ENCODE measurements at places on chromosomes 11 and 22.

GRCh38 chr11:65315204-65315865 is 669 bp downstream of the CDC42EP2 start:
- peak; percentile 87 for DNase-seq

DNA sequence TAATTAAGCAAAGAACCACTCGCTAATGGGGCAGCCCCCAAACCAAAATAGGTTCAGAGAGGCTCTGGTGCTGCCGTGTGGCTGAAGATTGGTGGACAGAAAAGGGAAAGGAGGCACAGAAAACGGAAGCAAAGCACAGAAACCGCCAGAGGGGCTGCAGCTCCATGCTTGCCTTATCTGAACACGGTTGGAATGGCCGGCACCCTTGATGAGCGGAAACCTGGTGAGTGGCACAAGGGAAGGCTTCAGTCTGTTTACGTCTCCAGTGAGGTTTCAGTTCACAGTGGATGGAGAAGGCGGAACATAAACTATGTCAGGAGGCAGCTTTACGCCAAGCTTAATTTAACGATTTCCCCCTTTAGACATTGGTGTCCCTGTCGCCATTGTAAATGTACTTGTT is 5.2 kb upstream of the PRR33 start:
- peak; percentile 56 for DNase-seq

DNA sequence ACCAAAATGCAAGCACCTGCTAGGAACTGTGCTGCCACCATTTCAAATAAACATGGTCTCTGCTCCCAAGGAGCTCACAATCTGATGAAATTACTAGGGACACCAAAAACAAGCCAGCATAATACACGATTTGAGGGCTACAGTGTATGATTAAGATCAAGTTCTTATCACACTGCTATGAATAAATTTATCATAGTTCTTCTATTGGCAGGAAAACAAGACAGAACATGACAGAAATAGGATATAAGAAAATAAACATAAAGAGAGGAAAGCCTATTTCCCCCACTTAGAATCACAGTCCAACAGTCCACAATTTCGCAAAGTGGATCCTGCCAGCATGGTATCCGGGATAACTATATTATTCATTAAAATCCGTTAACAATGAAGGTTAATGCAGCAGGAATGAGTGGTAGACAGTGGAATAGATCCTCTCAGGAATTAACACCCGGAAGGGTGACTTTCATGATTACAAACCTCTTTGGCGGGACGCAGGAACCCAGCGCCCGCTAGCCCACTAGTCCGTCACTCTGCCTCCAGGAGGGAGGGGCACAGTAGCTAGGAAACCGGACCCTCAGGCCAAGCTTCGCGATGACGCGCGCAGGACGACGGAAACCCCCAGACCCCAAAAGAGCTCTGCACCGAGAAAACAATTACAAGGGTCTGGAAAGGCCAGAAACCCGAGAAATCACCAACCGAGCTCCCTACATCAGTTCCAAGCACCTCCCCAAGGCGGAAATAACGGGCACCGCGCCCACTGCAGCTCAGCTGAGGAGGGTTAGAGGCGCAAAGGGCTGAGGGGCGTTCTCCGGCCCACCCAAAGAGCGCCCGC is 607 bp downstream of the CCDC82 start:
- peak; percentile 7 for DNase-seq

DNA sequence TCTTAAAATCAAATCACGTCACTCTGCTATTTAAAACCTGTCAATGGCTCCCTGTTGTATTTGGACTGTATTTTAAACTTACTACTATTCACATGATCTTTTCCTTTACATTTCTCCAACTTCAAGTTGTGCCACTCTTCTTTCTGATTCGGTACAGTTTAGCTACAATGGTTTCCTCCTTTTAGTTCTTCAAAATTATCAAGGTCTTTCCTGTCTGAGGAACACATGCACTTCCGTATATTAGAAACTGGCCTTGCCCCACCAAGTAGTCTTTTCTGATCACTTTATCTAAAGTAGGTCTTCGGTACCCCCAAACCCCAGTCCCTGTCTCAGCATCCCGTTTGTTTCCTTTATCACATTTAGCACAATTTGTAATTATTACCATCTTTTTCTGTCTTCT is 81.8 kb downstream of the MTMR3 start:
- DNase-seq: no peak

- no peak for DNase-seq
These were observed 153.0 kb upstream of the LRRC4C start for GRCh38 chr11:41612415-41612814.

DNA sequence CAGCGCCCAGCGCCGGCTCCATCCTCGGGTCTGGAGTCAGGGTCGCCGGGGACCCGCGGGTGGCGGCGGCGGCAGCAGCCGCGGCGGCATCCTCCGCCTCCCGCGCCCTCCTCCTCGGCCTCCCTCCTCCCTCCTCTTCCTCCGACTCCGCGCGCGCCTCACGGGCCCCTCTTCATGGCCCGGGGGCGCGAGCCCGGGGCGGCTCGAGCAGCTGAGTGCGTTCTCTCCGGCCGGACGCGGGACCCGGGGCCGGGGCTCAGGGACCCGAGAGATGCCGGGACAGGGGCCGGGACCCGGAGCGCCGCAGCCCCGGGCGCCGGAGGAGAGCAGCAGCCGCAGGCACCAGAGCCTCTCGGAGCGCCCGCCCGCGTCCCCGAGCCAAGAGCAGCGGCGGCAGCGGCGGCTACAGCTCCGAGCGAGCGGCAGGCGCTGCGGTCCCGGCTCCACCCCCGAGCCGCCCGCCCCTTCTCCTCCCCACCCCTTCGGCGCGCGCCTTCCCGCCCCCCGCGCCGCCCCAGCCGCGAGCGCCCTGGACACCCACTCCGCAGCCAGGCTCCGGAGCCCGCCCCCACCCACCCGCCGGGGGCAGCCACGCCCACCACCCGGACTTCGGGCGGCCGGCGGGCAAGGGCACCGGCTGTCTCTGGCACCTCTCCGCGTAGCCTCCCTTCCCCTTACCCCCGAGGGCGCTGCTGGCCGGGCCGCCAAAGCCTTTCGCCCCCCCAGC is at the start of gene CHST1:
CHST1 (minus strand) TSS at position 417 of the 727 bp plus-strand sequence. CDS start 14,699 bp downstream, outside the sequence.
- no peak for DNase-seq

DNA sequence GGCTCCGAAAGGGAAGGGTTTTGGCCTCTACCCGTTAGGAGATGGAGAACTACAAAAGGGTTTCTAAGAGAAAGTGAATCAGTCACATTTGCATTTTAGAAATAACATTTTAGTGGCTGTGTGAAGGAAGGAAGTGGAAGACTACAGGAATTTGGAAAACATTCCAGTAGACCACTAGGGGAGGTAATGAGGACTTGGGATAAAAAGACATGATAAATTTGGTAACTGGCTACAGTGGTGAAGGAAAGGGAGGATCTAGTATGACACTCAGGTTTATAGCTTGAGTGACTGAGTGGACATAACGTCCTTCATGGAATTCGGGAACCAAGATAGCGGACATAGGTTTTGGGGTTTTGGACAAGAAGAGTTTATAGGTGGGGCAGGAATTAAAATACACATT is 7.0 kb upstream of the RRM1 start:
- DNase-seq: no peak

DNA sequence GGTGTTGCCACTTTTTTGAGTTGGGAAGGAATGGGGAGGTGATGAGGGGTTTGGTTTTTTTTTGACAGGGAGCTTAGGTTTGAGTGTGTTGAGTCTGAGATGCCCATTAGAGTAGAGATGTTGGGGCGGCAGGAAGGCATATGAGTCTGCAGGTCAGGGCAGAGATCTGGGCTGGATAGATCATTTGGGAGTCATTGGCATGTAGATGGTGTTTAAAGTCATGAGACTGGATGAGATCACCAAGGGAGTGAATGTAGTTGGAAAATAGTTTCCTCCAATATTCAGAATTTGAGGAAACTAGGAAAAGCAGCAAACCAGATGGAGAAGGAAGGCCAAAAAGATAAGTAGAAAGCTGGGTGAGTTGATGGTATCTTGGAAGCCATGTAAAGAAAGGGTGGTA is 2.1 kb upstream of the ANAPC15 start:
- DNase-seq: no peak

- no peak for DNase-seq
These were observed 42.4 kb downstream of the GLYATL2 start for GRCh38 chr11:58801974-58802545.

DNA sequence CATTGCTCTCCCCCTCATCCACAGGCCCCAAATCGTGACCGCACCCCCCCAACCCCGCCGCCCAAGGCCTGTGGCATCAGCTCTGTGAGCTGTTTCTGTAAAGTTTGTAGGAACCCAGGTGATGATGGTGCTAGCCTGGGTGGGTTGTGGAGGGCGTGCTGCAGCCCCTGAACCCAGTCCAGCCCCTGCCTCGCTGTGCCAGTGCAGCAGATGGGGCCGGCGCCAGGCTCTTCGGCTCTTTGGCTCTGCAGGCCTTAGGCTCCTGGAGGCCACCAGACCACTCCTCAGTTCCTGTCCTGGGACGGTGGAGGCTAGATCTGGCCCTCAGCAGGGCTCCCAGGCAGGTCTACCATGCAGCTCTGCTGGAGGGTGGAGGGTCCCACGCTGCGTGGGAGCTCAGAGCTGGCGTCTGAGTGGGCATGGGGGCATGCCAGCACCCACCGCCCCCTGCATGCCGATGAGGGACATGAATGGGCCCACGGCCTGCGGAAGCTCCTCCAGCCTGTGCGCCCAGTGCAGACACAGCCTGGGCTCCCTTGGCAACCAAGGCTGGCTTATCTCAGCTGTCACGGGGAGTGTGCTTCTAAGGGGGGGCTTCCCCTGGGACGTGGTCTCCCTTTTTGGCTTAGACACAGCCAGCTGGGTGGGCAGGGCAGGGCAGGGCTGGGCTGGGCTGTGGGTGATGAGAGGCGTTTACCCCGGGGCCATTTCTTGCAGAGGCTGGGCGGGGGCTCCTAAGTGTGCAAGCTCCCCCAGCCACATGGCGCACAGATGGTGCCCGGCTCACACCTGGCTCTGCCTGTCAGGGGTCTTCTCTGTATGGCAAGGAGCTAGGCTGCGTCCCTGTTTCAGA is 1187.6 kb downstream of the BRD1 start:
- no peak for DNase-seq

DNA sequence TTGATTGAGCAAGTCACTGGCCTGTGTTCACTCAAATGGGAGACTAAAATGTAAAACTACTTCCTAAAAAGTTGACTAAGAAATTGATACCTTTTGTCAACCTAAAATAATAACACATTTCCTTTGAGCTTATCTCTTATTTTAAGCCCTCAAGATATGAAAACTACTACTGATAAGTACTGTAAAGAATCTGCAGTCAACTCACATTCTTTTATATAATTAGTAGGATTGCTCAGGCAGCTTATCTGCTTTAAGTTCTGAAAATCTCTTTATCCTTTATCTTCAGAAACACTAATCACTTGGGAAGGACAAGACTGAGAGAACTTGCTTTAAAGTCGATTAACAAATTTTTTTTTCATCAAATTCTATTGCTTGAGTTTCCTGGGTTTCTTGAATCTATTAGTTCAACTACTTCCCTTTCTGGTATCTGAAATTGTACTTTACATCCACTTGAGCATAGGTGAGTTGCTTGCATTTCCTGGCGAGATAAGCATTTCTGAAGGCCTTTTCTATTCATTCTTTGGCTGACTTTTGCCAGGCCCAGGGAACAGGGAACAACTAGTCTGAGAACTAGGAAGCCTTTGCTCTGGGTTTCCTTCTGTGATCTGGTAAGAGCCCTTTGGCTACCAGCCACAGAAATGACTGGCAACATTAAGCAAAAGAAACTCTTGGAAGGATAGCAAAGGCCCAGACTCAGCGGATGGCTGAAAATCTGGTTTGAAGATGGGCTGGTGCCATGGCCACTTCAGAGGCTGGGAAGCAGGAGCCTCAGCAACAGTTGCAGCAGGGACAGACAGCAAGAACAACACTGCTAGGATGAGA is 19.3 kb upstream of the CSRP3 start:
- no peak for DNase-seq

DNA sequence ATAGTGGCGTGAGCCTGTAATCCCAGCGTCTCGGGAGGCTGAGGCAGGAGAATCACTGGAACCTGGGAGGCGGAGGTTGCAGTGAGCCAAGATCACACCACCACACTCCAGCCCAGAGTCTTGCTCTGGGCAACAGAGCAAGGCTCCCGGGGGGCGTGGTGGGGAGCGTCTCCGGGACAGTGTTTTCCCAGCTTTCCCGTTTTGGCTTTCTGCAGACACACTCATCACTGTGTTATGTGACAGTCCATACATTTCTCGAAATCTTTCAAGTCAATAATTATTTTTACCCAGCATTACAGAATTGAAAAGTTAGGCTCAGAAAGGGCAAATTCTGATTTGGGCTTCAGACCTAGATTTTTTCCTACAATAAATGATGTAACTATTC is 31.7 kb downstream of the NEAT1 start:
- DNase-seq: no peak

DNA sequence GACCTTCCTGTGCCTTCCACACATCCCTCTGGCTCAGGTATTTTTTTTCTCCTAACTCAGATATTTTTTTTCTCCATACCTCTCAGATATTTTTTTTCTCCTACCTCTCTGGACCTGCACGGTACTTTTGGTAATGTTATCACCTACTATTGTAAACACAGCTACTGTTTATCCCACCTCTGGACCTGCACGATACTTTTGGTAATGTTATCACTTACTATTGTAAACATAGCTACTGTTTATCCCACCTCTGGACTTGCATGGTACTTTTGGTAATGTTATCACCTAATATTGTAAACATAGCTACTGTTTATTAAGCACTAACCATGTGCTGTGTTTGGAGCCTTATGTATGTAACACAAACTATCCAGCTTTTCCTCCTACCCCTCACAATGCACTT is 12.1 kb upstream of the UPB1 start:
- DNase-seq: no peak

- no peak for DNase-seq
These were observed 168.4 kb downstream of the SBF2 start for GRCh38 chr11:10125522-10126133.

DNA sequence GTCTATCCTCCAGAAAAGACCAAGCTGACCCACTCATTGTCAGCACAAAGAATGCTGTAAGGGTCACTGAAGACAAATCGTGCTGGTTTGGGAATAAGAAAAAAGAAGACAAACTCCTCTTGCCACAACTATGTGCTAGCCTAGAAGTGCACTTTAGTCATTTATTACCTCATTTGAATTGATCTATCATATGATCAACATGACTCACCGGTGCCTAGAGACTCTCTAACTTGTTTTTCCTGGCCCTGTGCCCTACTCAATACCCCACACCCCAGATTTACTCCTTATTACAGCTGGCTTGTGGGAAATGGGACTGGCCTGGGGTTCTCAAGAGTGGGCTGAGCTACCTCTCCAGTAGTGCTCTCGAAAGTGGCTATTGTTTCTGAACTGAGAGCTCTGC is 35.9 kb upstream of the HORMAD2 start:
- DNase-seq: no peak

- no peak for DNase-seq
These were observed 1082.0 kb upstream of the CNTN5 start for GRCh38 chr11:97938789-97939188.

GRCh38 chr11:128774593-128774992 is 80.7 kb downstream of the FLI1 start:
- DNase-seq: no peak

DNA sequence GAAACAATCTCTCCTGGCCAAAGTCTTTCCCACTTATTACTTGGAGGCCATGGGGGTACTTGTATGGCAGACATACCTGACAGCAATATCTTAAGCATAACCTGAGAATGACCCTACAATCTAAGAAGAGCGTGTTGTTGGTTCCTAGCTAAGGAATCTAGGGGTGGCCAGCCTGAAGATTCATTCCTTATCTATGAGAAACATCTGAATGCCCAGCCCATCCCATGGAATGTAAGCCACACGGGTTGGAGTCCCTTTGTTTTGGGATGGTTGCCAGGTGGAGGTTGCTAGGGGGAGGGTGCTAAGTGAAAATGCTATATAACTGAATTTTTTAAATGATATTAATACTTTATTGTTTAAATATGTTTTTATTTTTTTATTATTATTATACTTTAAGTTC is 725.0 kb downstream of the ETS1 start:
- DNase-seq: no peak

GRCh38 chr11:62505440-62506091 is 41.0 kb downstream of the AHNAK start:
- no peak for DNase-seq

Data from B cell (primary cell).